Stimulated activated CD8-positive, alpha-beta memory T cell treated with anti-CD3 and anti-CD28 coated beads, Interleukin-4, amount 100 ng/mL, for 4 hours (primary cell): ENCODE measurements at places on chromosomes 3 and 15.

DNA sequence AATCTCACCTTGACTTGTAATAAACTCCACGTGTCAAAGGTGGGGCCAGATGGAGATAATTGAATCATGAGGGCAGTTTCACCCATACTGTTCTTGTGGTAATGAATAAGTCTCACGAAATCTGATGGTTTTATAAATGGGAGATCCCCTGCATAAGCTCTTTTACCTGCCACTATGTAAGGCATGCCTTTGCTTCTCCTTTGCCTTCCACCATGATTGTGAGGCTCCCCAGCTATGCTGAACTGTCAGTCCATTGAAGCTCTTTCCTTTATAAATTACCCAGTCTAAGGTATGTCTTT, 45.5 kb downstream of the SUCNR1 start:
- no peak for DNase-seq

DNA sequence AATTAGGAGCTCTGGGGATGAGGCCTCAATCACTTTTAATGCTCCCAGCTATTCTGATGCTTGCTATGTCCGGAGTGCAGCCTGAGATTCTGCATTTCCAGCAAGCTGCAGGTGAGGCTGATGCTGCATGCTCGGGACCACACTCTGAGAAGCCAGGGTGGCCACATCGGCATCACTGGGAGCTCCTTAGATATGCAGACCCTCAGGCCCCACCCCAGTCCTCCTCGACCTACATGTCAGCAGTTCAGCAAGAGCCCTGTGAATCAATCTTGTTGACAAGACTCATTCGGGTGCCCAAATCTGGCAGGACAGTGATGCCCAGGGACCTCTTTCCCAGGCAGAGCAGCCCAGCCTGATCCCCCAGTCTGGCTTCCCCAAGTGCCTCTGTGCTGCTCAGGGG, 44.1 kb upstream of the LCTL start:
- DNase-seq = no peak

DNA sequence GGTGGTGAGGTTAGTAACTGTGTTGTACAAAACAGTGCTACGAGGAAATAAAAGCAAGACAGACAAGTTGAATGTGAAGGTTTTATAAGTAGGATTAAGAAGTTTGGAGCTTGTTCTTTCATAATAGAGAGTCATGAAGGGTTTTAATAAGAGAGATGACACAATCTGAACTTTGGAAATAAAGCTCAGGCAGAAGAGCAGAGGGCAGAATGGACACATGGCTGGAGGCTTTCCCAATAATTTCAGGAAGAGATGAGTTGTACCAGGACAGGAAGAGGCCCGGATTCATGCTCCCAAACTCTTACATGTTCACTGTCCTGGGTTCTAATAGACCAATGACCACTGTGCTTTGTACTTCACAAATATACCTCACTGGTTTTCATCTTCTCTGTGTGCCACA, 194.8 kb downstream of the SLC9A9 start:
- no peak for DNase-seq

GRCh38 chr3:58452176-58452575, 18.5 kb upstream of the PDHB start:
- DNase-seq = no peak

GRCh38 chr15:53862386-53862785, 102.9 kb upstream of the WDR72 start:
- DNase-seq = no peak

- DNase-seq = no peak
Measured at GRCh38 chr15:59160880-59161593, 45.6 kb upstream of the LDHAL6B start.

- no peak for DNase-seq
Measured at GRCh38 chr3:35648347-35648746, 9.0 kb downstream of the ARPP21 start.

- no peak for DNase-seq
Measured at GRCh38 chr3:18771931-18772330, 346.8 kb upstream of the SATB1 start.

GRCh38 chr3:98010194-98010882, 24.8 kb downstream of the GABRR3 start:
- DNase-seq = no peak

- no peak for DNase-seq
Measured at GRCh38 chr3:13612829-13613228, 63.9 kb downstream of the FBLN2 start.
